ENCODE measurements at places on chromosomes 4 and X. TPM values are rescaled to one million over a fixed set of nuclear protein-coding genes. Genes with fewer than 3 reads are reported as not detected.

GRCh38 chrX:155966876-155967275 is 30.6 kb upstream of the IL9R start:
- DNase-seq = no peak

- no peak for DNase-seq
Measured at GRCh38 chr4:186979961-186980745, 256.5 kb upstream of the FAT1 start.

Gene RNF128
- 44.2 TPM for total RNA-seq

Gene PKD2
- total RNA-seq = 9.8 TPM

Gene MND1
- total RNA-seq = not detected

Gene GLOD5
- total RNA-seq = not detected

DNA sequence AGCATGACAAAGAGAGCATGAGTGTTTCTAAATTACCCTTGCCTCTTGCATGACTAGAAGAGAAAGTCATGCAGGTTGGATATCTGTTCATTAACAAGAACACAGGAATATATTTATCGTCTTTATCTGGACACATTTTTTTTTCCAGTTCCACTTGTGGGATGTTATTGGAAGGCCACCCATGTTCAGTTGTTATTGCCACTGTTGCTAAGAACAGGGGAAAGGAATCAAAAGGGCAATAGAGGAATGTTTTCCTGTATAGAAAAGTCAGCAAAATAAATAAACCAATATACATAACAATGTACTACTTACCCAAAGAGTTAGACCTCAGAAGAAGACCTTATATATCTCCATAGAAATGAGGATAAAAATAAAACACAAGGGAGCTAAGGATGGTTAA is 270.1 kb downstream of the QDPR start:
- DNase-seq = no peak

DNA sequence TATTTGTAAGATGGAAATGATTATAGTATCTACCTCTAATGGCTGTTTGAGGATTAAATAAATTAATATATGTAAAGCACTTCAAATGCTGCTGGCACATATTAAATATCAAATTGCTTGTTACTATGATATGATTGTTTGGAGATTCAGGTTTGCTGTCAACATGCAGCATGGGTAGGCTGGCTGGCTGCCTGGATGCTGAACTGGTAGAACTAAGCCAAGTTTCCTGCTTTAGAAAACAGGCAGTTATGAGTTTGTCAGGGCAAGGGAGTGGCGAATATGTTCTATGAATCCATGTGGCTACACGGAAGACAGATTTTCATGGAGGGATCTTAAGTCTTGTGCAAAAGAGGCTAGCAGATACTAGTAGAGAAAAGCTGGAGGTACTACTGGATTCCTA is 239.6 kb downstream of the GBA3 start:
- no peak for DNase-seq

Gene SHROOM2
- total RNA-seq = 2.8 TPM

DNA sequence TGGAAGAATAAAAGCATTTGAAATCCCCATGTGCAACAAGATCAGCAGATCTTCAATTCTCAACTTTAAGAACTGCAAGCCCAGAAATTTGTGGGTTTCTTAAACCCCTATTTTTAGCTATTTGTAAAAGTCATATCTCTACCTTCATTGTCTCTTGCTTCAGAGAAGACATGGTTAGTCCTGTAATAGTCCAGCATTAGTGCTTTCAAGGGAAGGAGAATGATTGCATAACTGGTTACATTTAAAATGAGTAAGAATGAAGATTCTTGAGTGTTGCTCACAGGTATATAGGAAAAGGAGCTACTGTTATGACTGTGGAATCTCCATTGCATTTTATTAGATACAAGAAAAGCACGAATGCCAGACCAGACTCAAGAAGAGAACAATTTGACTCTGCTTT is 84.0 kb downstream of the CCSER1 start:
- no peak for DNase-seq

Gene HSFX4
- not detected for total RNA-seq

Gene GYPE
- total RNA-seq = not detected

Gene MAGEA8
- total RNA-seq = not detected

DNA sequence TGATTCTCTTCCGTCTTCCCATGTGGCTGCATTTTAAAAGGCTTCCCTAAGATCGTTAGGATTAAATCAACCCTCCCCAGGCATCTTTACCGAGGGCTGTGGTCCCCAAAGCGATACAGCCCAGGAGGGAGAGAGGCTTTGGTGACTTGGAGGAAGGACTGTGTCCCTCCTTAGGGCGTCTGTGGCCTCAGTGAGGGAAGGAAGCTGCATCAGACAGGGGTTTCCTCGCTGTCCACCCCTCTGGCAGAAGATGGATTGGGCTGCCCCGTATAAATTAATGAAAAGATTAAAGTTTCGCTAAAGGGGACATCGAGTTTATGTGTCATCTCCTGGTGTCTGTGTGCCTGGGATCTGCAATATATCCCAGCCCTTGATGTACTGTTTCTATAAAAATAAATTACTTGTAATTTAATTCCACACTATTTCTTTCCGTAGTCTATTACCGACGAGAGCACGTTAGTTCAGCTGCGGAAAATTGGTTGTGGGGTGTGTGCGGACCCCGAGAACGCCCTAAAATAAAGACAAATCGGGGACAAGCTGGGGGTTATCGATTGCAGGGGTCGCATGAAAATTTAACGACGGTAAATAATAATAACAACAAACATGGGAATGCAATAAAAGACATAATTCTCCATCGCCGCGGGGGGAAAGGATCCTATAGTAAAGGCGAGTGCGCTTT is 6.5 kb downstream of the SHOX start:
- no peak for DNase-seq

GRCh38 chrX:80578517-80579105 is 158.4 kb downstream of the TENT5D start:
- no peak for DNase-seq

Gene MAGEE1
- total RNA-seq = not detected

Gene ASMT
- not detected for total RNA-seq

DNA sequence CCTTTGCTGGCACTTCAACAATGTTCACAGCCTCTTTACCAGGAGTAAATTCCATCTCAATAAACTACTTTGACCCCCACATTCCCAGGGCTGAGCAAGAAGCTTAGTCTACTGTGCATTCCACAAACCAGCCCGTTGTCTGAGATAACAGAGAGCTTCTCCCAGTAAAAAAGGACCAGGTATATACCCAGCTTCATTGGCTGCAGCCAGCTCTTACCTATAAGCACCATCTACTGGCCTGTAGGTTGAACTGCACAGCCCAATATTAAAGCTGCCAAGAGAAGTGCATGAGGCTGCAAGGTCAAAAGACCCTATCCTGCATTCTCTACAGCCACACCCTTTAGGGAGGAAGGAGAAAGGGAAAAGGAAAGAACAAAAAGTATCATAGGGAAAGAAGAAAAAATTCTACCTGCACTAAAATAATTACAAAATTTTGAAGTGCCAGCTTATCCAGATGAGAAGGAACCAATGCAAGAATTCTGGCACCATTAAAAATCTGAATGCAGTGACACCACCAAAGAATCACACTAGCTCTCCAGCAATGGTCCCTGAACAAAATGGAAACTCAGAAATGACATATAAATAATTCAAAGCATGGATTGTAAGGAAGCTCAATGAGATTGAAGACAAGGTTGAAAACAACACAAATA is 45.7 kb upstream of the INTU start:
- no peak for DNase-seq

- DNase-seq = no peak
Measured at GRCh38 chrX:9902656-9903055, 64.5 kb upstream of the CLDN34 start.

Gene GABRB1
- total RNA-seq = not detected

Gene TLR1
- total RNA-seq = 33.8 TPM

GRCh38 chr4:150348079-150348478 is 233.9 kb upstream of the MAB21L2 start:
- DNase-seq = no peak

- DNase-seq = no peak
Measured at GRCh38 chr4:129490516-129490915, 394.6 kb downstream of the C4orf33 start.

- DNase-seq = no peak
Measured at GRCh38 chr4:67988991-67989390, 25.7 kb upstream of the TMPRSS11A start.

Gene ADH1A
- not detected for total RNA-seq

DNA sequence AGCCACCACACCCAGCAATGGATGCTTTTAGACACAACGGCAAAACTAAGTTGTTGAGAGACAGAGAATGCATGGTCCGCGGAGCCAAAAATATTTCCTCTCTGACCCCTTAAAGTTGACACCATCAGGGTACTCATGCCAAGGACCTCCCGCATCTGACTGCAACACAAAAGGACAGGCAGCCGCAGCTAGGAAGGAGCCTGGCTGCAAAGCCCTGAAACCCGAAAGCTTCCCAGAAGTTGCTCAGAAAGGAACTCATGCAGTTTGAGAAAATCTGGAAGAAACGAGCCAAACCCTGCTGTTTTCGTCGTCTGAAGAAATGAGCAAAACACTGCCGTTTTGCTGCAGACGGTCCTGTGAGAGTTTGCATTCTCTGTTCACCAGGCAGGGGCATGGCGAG is 16.5 kb downstream of the DHRSX start:
- no peak for DNase-seq

DNA sequence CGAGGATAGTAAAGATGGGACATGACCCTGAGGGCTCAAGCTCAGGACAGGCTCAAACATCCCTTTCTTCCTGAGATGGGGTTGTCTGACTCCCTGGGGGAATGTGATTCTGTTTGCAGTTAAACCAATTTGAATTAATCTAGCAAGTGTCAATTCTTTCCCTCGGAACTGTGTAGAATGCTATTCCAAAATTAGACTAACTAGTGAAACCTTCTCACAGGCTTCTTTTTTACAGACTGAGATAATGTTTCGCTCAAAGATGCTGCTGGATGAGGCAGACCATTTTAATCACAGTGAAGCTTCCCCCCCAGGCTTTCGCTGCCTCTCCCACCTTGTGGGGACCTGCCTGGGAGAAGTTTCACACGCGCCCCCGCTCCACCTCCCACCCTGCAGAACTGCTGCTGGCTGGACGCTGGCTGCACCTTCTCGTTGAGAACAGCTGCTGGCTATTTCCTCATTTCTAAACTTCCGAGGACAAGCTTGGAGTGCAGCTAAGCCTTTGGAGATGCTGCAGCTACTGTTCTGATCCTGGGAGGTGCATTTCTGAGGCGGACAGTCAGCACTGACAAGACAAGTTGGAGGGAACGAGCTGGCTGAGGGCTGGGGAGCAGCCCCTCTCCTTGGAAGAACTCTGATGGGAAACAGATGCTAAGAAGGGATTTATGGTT is 297.8 kb downstream of the RAPGEF2 start:
- no peak for DNase-seq

DNA sequence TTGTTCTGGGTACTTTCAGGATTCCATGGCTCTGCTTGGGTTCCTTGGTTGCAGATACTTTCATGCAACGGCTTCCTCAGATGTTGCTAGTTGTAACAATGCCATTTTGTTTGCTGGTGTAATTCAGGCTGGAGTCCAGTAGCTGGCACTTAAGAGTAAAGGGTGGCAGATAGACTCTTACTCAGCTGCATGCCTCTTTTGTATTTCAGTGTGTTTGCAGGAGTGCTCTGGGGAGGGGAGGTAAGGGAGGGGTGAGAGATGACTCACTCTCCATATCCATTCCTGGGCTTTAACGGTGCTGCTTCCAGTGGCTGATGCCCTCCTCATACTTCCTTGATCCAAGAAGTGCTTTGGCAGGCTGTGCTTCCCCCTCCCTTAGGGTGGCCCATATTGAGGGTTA is 155.2 kb downstream of the ZNF330 start:
- DNase-seq = no peak

Gene HMGB3
- total RNA-seq = 77.6 TPM

Gene RHOXF2B
- total RNA-seq = not detected

DNA sequence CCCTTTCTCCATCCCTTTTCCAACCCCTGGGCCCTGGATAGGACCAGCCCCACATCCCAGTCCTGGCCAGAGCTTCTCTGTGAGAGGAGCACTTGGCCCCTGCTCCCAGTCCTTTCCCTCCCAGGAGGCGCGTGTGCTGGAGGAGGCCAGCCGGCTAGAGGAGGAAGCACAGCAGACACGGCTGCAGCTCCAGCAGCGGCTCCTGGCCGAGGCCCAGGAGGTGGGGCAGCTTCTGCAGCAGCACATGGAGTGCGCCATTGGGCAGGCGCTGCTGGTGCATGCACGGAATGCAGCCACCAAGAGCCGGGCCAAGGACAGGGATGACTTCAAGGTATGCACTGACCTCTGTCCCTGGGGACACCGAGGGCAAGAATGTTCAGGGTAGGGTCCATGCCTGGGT is 87.5 kb downstream of the EVC start:
- DNase-seq = no peak
